ENCODE measurements at places on chromosomes 6 and 20.

- DNase-seq = no peak
These were observed 234.0 kb upstream of the RREB1 start for GRCh38 chr6:6873778-6874177.

- no peak for DNase-seq
These were observed 202.3 kb downstream of the THBS2 start for GRCh38 chr6:169051371-169051770.

- DNase-seq = no peak
These were observed 100.1 kb downstream of the FARS2 start for GRCh38 chr6:5361396-5361795.

- DNase-seq = no peak
These were observed 118.8 kb downstream of the CDKAL1 start for GRCh38 chr6:20653085-20653479.

GRCh38 chr20:22473293-22473692 is 111.1 kb downstream of the FOXA2 start:
- no peak for DNase-seq

GRCh38 chr20:62832212-62832922 is 15.5 kb downstream of the COL9A3 start:
- no peak for DNase-seq

DNA sequence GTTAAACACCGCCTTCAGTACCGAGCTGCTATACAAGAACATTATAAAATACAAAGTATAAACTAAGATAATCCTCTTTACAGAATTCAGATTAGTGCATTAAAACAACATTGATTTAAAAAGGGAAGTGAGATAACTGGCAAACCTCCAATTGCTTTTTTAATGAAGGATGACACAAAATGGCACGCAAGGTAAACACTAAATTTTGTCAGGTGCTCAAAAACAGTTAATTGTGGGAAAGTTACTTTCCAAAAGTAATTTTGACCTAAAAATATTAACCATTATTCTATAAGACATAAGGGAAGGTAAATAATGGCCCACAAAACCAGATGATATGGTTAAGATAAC is 53.3 kb downstream of the STX7 start:
- no peak for DNase-seq

- no peak for DNase-seq
These were observed 89.7 kb downstream of the TCP11 start for GRCh38 chr6:35051396-35051795.

- DNase-seq = no peak
These were observed 96.7 kb downstream of the TAF4 start for GRCh38 chr20:61968932-61969331.

DNA sequence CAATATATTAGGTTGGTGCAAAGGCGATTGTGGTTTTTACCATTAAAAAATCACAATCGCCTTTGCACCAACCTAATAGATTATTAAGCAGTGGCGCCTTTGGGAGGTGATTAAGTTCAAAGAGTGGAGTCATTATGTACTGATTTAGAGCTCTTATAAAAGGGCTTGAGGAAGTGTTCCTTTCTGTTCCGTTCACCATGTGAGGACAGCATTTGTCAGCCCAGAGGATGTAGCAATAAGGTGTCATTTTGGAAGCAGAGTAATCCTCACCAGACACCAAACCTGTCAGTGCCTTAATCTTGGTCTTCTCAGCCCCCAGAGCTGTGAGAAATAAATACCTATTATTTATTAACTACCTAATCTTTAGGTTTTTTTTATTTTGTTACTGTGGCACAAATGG is 542.1 kb upstream of the MAN1A1 start:
- DNase-seq = no peak

DNA sequence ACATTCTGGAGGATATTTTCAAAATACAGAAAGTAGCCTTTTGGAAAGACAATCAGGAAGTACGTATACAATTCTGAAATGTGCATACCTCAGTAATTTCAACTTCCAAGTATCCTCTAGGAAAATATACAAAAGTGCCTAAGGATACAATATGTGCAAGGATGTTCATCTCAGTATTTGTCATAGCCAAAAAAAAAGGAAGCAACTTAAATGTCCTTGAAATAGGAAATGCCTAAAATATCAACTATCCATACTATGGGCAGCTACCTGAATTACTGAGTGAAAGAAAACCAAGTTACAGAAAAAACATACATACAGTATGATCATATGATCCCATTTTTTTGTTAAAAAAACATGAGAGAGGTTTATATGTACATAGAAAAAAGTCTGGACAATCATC is 1.5 kb downstream of the PPIL1 start:
- DNase-seq = no peak

- DNase-seq = no peak
These were observed 6.4 kb upstream of the LY86 start for GRCh38 chr6:6582131-6582530.

DNA sequence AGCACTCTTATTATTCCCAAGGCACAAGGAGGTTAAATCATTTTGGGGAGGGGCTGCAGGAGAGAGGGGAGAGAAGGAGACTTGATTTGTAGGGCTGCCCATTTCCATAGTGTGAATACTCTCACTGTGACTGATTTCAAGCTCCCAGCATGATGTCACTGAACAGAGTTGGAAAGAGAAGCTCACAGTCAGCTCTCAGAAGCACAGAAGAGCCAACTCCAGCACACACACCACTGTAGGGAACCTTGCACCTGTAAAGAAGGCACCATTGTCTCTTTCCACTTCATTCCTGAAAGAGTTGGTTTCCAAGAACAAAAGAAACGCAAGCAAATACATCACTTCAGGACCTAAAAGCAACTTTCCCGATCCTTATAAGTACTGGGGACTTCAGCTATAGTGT is 12.7 kb upstream of the STK35 start:
- DNase-seq = no peak

DNA sequence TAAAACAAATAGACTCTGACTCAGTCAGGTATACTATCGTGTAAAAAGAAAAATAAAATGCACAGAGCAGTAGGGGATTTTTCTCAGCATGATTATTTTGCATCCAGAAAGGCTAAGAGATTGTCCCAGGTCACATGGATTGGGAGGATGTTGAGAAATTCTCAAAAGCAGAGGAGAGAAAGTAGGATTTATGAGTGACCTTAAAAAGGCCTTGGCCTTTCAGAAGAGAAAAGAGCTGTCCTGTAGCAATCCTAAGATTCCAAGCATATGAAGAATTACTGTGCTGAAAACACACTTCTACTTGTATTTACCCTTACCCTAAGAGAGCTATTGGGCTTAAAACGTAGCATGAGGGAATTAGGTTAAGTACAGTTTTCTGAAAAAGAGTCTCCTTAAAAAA is 149.7 kb upstream of the ENPP5 start:
- DNase-seq = no peak

DNA sequence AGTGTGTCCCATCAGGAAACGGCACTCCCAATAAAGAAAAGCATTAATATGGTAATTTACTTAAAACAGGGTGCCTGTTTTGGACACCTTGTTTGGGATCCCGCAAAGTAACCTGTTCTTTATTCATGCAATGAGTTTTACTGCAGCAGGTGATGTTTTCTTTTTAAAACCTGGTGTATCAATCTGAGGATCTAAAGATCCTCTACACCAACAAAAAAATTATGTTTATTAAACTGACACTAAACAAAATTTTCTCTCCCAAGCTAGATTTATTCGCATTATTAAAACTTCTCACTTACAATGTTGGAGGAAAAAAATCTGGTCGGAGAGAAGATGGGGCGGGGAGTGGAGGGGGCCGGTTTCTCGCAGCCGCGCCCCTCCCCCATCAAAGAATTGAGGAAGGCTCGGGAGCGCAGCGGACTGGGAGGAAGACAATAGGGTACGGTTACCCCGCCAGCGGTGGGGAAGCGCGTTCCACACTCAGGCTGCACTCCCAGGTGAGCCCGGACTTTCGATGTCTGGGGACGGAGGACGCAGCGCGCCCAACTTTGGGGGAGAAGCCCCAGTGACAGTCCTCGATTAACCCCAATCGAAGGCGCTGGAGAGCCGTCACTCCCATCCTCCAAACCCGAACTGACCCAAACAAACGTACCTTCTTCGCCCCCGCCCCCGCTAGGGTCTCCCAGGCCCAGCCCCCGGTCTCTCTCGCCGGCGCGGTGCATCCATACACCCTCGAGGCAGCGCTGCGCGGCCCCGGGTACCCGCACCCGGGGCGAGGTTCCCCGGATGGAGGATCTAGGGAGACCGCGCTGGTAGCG is 1.3 kb downstream of the CD24 start:
- no peak for DNase-seq

- no peak for DNase-seq
These were observed 116.8 kb downstream of the TFAP2B start for GRCh38 chr6:50935442-50935841.

- DNase-seq = no peak
These were observed 279.4 kb downstream of the UBE3D start for GRCh38 chr6:82786248-82786647.

GRCh38 chr20:33687993-33688937 is 2.1 kb upstream of the E2F1 start:
- DNase-seq = no peak

DNA sequence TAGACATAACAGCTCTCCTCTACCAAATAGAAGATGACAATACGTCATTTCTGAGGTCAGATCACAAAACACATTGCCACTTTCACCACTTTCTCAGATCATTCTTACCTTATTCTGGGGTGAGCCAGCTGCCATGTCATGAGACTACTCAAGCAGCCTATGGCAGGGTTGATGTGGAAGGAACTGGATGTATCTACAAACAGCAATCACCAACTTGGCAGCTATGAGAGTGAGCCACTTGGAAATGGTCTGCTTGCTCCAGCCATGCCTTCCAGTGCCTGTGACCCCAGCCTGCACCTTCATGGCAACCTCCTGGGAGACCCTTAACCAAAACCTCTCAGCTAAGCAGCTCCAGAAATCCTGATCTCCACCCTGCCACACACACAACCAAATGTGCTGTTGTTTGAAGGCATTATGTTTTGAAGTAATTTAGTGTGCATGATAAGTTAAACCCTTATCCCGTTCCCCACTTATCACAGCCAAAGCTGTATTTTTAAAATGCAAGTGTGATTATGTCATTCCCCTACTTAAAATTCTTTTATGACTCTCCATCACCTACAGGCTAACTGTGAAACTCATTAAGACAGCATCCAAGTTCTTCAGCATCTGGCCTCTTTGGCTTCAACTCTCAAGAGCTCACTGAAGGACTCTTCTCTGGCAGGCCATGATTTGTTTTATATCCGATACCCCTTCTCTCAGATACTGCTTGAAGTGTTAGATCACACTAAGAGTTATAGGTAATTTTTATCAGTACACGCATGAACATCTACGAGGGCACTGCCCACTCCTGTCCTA is 150.6 kb downstream of the LY86 start:
- no peak for DNase-seq

DNA sequence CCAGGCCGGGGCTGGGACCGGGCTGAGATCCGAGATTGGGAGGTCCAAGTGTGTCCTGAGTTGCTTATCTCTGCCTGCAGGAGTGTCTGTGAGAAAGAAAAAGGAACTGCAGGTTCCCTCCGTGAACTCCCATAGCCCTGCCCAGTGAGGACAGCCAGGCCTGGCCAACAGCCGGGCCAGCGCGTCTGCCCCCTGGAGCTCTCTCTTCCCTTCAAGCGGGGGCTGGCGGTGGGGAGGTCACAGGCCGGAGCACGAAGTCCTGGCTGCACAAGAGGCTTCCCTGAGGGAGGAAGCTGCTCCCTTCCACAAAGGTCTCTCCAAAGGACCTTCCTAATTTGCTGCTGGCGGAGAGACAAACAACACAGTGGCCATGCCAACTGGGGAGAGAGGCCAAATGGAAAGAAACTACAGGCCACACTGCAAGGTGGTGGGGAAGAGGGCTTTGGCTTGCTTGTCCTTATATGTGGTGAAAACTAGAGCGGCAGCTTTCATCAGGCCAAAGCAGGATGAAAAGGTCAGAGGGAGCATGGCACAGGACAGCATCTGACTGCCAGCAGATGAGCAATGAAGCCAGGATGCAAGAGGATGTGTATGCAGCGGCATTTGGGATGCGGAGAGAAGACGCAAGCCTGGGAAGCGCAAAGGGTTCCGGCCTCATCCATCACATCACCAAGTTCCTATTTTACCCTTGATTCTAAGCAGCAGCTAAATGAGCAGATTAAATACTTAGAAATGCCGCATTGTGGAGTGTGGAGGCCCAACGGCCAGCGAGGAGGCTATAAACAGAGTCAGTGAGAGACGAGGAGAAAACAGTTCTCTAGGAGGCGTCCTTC is 260.0 kb downstream of the ERMARD start:
- no peak for DNase-seq

DNA sequence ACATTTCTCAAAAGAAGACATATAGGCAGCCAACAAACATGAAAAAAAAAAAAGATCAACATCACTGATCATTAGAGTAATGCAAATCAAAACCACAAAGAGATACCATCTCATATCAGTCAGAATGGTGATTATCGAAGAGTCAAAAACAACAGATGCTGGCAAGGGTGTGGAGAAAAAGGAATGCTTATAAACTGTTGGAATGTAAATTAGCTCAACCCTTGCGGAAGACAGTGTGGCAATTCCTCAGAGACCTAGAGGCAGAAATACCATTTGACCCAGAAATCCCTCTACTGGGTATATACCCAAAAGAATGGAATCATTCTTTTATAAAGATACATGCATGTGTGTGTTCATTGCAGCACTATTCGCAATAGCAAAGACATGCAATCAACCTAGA is 303.8 kb upstream of the THEMIS start:
- no peak for DNase-seq

GRCh38 chr20:59776059-59776603 is 157.3 kb downstream of the SYCP2 start:
- DNase-seq = no peak

- DNase-seq = no peak
These were observed 378.8 kb downstream of the QKI start for GRCh38 chr6:163793011-163793983.

DNA sequence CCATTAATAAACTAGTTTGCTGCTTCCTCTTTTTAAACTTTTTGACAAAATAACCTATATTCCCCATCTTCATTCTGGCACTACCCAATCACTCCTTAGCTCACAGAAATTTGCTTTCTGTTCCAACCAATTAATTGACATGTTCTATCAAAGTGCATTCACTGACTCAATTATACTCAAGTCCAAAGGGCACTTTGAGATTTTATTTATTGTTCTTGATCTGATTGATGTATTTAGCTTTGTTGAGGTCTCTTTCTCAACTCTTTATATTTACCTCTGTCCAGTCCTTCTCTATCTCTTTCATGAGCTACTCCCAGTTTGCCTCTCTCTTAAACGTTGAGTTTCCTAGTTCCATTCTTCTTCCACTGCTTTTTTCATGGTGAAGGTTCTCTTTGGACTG is 104.4 kb upstream of the TENT5A start:
- DNase-seq = no peak

DNA sequence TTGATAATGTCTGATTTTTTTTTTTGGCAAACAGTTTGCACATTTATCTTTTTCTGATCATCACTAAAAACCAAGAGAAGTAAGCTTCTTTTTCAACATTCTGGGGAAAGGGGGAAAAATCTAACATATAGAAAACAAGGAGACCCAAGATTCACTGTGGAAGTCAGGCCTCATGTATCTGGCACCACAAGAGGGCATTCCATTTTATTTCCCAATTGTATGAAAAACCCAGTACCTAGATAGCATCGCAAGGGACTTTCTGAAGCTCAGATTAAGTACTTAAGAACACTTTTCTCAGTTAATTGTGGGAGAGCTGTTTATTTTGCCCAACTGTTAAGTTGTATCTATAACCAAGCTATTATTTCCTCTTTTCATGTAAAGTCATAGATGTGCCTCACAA is 152.9 kb downstream of the KLHL32 start:
- DNase-seq = no peak

GRCh38 chr6:6931071-6932025 is 176.4 kb upstream of the RREB1 start:
- no peak for DNase-seq
